ENCODE measurements at places on chromosomes 6 and 20.

DNA sequence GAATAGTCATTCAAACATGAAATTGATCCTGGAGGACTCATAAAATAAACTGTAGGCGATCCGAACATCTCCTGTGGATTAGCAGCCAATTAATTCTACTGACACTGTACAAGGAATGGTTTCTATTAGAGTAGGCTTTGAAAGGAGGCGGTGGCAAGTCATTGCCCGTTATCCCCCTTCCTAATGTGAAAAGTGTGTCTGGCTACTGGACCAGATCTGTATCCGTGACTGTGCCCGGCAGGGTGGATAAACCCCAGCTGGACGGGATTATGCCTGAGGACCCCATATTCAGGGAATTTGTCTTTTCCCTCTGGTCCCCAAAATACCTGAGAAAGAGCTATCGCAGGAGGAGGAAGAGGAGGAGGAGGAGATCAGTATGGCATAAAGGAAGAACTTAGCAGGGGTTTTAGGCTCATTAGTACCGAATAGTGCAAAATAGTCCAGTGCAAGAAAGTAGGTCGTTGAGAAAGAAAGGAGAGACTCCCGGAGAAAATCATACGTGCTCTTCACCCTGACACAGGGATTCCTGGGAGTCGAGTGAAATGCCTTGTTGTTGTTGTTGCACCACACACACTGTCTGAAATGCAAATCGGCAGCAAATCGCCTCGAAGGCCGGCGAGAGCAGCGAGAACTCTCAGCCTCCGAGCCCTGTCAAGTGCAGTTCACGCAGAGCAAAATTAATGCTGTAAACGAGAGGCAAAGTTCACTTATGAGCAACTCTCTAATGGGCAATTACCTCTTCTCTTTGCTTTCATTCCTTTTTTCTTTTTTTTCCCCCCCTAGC is 178.9 kb upstream of the ARID1B start:
- no peak for DNase-seq

DNA sequence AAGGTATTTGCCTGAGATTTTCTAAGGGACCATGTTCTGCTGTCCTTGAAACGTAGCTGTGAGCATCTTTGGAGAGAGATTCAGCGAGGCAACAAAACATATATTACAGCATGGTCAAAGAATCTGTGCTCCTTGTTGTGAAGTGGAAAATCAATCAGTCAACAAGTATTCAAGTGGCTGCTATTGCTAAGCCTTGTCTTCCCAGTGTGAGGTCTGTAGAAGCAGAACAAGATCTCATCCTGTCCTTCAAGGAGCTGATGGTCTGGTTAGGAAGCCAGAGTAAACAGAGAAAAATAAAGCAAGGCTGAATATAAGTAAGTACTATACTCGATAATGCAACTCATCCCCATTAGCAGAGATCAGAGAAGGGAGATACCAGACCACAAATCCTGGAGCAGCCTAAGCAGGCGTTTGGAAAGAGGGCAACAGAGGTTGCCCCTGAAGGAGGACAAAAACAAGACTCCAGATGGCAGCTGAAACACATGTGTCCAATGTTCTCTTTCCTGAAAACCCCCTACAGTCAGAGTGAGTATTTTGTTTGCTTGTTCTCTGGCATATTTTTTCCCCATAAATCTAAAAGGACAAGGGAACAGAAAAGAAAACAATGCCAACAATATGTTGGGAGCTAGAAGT is 392.0 kb downstream of the SYNE1 start:
- DNase-seq, result no peak

GRCh38 chr20:5688431-5688972 is 61.7 kb upstream of the SHLD1 start:
- no peak for DNase-seq

- no peak for DNase-seq
Measured at GRCh38 chr6:114106020-114106419, 135.1 kb upstream of the HDAC2 start.

GRCh38 chr6:131924881-131925474 is 26.2 kb downstream of the CCN2 start:
- DNase-seq, result no peak

All from CD4-positive, alpha-beta T cell treated with Interleukin-4 for 4 hours (primary cell).